CD8-positive, alpha-beta T cell (primary cell): ENCODE measurements at places on chromosomes 6 and 20. TPM values are rescaled to one million over a fixed set of nuclear protein-coding genes. Genes with fewer than 3 reads are reported as not detected.

- DNase-seq = no peak
These were observed at the start of gene FOXA2 for GRCh38 chr20:22584522-22584921. Gene FOXA2 (minus strand): TSS chr20:22584572. CDS start chr20:22584278, 294 bp downstream.

GRCh38 chr20:31633339-31633914 lies 4.3 kb upstream of the COX4I2 start:
- DNase-seq = no peak

TRIM31 gene
- not detected for total RNA-seq

DNA sequence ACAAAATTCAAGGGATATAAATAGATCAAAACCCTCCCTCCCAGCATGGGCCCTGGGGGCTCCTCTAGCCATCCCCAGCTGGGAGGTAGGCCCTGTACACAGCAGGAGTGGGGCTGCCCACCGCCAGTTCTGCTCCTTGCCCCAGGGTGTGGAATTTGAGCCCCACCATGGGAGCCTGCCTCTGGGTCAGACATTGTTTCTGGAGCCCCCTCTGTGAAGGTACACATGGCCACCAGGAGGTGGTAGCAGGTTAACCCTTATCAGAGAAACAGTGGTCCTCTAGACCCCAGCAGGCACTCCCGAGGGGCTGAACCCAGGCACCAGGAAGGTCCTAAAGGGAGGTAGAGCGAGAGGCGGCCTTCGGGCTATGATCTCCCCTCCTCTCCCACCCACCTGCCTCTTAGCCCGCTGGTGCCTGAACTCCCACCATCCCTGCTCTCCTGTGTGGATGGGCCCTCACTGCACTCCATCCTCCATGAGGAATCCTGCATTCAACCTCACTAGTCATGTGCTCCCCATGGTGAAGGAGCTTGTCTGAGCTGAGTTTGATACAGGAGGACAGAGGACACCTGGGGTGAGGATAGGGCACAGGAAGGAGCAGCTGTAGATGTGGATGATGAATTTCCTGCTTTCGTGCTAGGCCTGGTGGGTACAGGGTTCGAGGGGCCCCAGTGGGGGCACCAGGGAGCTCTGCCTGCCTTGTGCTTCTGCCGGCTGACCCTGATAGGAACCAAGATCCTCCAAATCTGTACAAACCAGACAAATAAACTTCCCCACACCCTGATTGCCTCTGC lies 114.9 kb downstream of the GRM4 start:
- no peak for DNase-seq

GRCh38 chr20:44457016-44457415 lies 18.7 kb upstream of the TTPAL start:
- DNase-seq = no peak

DNA sequence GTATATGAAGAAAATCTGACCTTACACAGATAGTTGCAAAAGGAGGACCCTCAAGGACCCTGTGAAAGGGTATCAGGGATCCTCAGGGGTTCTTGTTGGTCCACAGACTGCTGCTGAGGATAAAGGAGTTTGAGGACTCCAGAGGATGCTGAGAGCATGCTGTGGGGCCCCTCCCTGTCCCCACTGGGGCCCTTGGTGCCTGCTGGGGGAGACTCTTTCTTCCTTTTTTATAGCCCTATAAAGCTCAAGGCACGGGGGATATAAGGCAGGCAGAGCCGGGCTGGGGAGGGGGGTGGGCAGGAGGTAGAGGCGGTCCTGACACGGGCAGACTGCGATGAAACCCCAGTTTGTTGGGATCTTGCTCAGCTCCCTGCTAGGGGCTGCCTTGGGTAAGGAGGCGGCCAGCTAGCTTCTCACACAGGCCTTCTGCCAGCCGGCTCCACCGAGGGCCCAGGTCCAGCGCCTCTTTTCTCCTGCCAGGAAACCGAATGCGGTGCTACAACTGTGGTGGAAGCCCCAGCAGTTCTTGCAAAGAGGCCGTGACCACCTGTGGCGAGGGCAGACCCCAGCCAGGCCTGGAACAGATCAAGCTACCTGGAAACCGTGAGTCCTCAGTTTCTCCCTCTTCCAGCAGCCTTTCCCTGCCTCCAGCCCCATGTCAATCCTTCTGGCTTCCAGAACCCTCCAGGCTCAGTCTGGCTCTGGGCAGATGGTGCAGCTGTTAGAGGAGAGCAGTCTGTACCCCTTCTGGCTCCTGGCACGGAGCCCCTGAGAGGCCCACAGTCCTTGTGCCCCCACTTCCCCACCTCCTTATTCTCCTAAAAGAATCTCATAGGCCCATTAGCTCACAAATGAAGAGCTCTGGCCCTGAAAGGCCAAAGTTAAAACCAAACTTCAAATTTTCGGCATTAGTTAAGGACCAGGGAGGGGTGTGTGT lies at the start of gene LY6G6D:
Gene LY6G6D, plus strand, starts transcription at position 327 of the 937 bp plus-strand sequence. Its CDS starts 8 bp downstream, at position 335.
- no peak for DNase-seq

DNA sequence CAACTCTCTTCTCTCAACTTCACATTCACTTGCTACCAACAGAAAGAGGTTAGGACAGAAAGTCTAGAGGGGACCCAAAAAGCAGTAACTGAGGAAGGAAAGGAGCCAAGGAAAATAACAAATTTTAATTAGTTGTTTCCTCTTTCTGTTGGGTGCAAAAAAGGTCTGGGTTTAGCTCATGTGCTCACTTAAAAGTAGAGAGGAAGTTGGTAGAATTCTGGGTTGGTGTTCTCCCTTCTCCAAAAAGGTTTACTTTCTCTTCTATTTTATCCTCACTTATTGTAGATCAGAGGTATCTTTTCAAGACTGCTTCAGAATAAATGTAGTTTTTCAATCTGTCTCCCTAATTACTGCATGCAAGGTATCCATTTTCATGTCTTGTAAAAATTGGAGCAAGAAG lies 42.8 kb downstream of the MAP3K7 start:
- no peak for DNase-seq

- DNase-seq = no peak
These were observed 12.4 kb downstream of the C20orf96 start for GRCh38 chr20:278181-278580.

HBS1L gene
- 123 TPM for total RNA-seq

DNA sequence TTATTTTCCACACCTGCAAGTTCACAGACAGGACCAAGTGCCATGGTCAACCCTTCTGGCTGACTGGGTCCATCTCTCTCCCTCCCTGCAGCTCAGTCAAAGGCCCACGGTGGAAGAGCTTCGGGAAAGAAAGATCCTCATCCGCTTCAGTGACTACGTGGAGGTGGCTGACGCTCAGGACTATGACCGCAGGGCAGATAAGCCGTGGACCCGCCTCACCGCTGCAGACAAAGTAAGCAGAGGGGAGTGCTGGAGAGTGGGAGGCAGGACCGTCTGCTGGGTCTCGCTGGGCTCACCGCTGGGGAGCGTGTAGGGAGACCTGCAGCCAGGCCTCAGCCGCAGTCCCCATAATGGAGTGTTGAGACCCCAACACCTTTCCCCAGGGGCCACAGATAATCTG lies 45.0 kb downstream of the TBC1D7 start:
- DNase-seq = no peak

- DNase-seq = no peak
These were observed 335.3 kb upstream of the NT5E start for GRCh38 chr6:85114581-85114935.

GRCh38 chr6:144296973-144297372 lies 11.8 kb downstream of the UTRN start:
- DNase-seq = no peak

GRCh38 chr20:10806539-10806938 lies 132.7 kb upstream of the JAG1 start:
- DNase-seq = no peak

CFAP206 gene
- not detected for total RNA-seq

GRCh38 chr6:131692031-131692430 lies 9.2 kb downstream of the OR2A4 start:
- no peak for DNase-seq

DNA sequence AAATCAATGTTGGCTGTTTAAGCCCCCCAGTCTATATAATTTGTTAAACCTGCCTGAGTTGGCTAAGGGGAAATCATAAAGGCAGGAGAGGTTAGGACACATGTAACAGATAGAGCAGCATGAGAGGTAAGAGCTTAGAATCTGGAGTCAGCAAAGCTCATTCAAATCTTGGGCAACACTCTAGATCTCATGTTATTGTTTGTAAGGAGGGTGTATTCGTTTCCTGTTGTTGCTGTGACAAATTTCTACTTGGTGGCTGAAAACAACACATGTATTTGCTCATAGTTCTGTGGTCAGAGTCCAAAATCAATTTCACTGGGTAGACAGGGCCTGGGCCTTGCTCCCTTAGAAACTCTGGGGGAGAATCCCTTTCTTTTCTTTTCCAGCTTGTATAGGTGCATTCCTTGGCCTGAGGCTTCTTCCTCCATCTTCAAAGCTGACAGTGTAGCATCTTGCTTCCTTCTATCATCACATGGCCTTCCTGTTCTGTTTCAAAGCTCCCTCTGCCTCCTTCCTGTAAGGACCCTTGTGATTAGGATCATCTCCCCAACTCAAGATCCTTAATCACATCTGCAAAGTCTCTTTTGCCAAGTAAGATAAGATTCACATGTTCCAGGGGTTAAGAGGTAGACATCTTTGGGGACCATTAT lies 4.4 kb downstream of the LY86 start:
- no peak for DNase-seq

DNA sequence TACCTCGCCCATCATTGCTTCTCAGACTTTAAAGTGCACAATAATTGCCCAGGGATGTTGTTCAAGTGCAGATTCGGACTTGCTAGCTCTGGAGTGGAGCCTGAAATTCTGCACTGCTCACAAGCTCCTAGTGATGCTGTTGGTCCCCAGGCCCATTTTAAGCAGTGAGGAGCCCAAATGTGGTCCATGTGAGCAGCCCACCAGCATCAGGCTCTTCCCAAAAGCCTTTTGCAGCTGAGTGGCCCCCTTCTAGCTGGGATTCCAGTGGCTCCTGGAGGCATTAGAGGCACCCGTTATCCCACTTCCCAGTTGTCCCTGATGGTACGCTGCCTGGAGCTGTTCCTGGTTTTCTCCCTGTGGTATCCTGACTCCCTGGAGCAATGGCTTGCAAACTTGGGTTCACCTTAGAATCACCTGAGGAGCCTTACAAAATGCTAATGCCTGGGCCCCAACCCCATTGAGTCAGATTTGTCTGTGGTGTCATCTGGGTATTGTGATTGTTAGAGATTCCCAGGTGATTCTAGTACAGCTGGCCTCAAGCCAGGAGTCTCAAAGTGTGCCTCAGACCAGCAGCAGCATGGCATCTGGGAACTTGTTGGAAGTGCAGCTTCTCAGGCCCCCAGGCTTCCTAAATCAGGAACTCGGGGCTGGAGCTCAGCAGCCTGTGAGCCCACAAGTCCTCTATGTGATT lies 186.9 kb upstream of the SLC24A3 start:
- DNase-seq = no peak

DNA sequence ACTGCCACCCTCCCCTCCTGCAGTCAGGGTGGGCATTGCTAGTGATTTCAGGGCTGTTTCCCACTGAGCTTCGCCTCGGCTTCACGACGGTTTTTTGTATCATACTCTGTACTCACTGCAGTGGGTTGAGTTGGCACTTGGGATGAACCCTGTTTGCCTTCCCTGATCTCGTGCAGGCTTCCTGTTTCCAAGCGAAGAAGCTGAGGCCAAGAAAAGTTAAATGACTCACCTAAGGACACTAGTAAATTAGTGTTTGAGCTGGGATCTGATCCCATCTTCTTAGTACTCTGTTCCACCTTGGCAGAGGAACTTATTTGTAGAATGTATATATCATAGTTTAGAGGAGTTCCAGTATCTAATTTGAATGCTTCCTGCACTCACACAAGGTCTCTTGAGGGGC lies 50.3 kb upstream of the VSTM2L start:
- no peak for DNase-seq

GRCh38 chr20:53922901-53923314 lies 147.5 kb downstream of the BCAS1 start:
- no peak for DNase-seq

DNA sequence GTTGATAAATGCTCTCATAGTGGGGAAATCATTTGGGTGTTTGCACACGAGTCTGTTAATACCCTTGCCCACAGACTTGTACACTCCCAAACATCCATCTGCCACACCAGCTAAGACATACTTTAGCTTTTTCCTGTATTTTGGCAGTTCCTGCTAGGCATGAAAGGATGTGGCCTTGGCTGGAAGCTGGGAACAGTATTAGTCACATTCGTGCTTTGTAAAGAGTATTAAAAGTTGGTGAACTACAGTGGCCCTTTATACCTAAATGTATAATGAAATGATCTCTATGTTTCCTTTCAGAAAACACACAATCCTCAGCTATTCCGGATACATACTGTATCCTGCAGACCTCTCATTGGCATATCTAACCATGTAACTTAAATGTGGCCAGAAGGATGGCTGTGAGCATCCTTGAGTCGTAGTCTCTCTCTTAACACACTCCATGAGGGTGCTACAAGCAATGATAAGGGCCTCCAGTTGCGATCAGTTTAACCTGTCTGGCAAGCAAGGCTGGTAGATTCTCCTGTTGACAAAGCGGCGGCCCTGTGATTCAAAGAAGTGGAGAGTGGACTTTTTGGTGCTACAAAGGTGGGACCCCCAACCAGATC lies 1.5 kb downstream of the LEMD2 start:
- DNase-seq = no peak

SEL1L2 gene
- total RNA-seq = not detected

DNA sequence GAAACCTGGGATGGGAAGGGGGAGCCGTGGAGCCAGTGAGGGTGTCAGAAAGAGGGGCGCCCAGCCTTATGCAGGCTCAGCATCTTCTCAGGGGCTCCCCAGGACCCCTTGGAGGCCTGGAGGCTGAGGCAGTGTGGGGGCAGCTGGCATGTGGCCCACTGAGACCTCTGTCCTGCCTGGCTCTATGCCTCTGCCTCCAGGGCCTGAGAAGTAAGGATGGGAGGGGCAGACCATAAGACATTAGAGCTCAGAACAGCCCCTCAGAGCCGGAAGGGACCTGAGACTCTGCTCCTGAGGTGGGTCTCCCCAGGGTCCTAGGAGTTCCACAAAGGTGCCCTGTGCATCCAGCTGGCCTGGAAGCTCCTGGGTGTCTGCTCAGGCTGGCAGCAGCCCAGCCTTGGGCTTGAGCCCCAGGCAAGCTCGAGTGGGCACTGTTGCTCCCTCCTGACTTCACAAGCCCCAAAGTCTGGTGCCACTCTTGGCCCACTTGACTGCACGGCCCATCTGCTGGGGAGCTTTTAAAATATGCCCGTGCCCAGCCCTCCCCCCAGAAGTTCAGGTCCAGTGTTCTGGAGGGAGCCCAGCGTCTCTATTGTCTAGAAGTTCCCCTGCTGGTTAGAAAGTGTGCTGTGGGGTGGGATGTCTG lies 126.8 kb downstream of the GRM4 start:
- no peak for DNase-seq
